ENCODE measurements at places on chromosomes 12 and 14.

- DNase-seq, result no peak
Measured at GRCh38 chr12:72560003-72560769, 288.0 kb downstream of the TRHDE start.

DNA sequence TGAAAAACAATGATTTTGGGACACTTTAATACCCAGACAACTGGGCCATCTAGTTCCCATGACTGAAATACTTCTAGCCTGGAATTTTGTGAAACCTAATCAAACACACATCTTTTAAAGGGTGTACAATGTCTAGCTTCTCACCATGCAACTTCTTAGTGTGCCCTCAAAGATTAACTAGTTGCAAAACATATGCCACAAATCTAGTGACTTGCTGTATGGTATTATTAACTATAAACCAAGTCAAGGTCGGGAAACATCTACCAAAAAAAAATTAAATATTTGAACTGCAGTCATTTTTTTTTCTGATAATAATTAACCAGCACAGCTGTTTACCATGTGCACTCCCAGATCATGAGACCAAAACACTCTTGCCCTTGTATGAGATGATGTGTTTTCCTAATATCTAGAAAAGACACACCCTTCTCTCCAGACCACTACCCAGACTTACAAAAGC, 171.8 kb upstream of the FOXN3 start:
- no peak for DNase-seq

DNA sequence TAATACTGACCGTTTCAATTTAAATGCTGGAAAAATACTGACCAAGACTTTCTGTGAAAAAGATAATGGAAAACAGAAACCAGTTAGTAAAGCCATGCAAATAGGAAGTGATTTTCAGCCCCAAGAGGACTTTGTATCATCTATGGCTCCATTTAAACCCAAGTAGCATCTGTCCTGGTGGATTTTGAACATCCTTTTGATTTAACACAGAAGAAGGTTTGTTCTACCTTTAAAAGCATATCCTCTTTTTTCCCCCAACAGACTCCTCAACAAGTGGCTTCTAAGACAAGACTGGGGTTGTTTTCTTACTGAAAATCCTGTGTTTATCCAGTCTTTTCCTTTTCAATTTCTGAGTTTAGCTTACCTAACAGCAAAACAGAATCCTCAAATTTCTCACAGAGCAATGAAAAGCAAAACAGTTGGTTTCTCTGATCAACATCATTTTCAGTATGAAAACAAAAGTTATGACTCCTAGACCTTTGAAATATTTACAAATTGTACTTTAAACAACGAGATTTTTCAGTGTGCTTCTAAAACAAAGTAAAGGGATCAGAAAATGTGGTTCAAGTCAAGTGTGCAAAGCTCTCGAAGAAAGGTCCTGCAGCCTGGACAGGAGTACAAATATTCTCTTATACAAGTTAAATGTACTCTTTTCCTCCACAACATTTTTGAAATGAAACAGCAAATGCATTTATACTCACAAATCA, 2.9 kb downstream of the PHLDA1 start:
- no peak for DNase-seq

DNA sequence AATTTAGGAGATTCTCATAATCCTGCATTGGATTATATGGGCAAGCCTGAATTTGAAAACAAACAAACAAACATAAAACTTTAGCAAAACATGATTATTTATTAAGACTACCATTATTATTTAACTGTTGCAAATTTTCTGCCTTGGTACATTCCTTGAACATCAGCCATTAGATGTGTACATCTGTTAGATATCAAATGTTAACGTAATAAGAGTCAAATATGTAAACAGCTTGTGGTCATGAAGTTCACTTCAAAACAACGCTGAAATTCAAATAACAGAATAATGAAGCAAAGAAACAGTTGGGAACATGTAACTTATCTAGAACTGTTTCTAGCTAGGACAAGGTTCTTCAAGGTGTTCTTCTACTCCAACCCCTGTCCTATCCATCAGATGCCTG, 14.3 kb upstream of the TMX1 start:
- DNase-seq, result no peak

DNA sequence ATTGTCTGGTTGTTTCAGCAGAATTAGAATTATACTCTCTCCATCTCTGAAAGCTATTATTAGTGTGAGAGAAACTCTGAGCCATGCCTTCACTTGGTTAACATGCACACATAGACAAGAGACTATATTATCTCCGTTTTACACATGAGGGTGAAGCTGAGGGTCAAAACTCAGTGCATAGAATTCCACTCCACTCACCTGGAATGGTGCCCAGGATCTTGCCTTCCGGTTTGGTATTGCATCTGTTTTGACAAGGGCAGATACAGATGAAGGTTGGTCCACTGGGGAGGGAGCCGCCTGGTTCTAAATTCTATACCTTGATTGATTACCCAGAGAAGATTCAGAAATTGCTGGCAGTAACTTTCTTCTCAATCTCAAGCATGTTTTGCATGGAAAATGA, 149.5 kb upstream of the PELI2 start:
- no peak for DNase-seq

- DNase-seq, result no peak
Measured at GRCh38 chr12:31011746-31012566, 61.7 kb upstream of the DDX11 start.

DNA sequence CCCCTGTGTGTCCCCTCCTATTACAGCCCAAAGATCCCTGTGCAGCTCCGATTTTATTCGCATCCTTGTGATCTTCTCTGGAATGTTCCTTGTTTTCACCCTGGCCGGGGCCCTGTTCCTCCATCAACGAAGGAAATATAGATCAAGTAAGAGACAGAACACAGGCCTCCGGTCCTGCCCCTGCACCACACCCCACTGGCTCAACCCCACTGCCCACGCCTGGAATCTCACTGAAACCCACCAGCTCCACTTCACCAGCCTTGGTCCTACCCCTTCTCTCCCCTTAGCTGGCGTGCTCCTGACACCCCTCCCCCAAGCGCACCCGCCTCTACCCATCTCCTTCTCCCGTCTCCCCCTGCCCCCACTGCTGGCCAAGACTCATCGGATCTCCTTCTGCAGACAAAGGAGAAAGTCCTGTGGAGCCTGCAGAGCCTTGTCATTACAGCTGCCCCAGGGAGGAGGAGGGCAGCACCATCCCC, 934 bp upstream of the TAPBPL start:
- DNase-seq, result no peak

DNA sequence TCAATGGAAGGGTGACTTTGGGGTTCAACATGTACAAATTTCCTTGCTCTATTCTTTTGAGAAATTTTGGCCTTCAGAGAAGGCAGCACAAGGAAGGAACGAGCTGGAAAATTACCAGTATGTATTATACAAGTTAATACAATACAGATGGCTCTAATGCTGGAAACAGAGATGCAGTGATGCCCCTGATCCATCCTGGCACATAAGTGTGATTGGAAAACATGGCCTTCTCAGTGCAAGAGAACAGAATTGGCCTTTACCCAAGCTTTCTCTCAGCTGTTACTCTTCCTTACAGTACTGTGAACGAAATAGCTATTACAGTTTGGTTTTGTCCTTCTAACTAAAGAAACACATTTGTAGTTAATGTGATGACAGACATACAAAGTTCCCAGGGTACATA, 102.5 kb upstream of the GPHB5 start:
- DNase-seq, result no peak

GRCh38 chr12:75439048-75439447, 41.5 kb upstream of the GLIPR1 start:
- DNase-seq, result no peak

- DNase-seq, result no peak
Measured at GRCh38 chr12:52352951-52353350, 14.3 kb downstream of the KRT85 start.

GRCh38 chr12:19561411-19561961, 122.2 kb downstream of the AEBP2 start:
- no peak for DNase-seq

DNA sequence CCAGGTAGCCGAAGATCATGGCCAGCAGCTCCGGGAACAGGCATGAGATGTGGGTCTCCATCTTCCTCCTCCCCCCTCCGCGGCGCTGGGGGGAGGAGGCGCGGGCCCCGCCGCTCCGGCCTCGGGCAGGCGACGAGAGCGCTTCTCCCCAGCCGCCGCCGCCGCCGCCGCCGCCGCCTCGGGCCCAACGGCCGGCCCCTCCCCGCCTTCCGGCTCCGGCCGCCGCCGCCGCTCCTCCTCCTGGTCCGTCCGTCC, 448 bp downstream of the FBXL14 start:
- DNase-seq, result no peak

DNA sequence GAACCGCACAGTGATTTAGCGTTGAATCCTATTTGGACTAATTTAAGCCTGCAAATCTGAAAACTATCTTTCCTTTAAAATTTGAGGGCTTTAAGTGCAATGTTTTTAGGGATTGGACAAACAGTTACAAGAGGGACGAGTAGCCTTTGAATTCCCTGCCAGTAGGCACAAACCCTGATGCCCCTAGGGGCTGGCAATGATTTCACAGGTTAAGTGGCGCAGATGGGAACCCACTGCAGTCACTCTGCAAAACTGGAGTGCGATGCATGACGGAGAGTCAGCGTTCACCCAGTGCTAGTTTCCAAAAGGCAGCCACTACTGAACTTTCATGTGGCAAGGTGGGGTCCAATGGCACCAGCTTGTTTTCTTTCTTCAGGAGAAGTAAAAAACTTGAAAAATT, 99.4 kb upstream of the FRMD6 start:
- DNase-seq, result no peak

Data from frontal cortex (tissue), 4 donors.